ENCODE measurements at places on chromosomes 16 and 17.
A peak's percentile ranks its signal among the peaks of the same experiment; 100 is the strongest.

GRCh38 chr17:37280841-37281240, 94.9 kb upstream of the C17orf78 start:
- no peak for ATAC-seq

DNA sequence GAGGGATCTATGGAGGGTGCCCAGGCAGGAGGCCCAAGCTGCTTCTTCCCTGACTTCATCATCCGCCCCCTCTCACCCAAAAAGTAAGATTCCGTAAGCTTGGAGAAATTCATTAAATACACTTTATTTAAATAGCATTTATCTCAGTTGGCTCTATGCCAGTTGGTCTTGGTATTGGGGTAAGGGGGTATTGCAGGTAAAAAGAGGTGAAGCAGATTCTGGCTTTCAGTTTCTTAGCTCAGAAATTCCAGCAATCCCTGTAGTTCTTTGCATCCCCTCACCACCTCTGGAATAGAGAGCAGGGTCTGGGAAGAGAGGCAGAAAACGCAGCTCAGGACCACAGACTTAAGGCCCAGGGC, 750 bp upstream of the ALDOC start:
- no peak for ATAC-seq

DNA sequence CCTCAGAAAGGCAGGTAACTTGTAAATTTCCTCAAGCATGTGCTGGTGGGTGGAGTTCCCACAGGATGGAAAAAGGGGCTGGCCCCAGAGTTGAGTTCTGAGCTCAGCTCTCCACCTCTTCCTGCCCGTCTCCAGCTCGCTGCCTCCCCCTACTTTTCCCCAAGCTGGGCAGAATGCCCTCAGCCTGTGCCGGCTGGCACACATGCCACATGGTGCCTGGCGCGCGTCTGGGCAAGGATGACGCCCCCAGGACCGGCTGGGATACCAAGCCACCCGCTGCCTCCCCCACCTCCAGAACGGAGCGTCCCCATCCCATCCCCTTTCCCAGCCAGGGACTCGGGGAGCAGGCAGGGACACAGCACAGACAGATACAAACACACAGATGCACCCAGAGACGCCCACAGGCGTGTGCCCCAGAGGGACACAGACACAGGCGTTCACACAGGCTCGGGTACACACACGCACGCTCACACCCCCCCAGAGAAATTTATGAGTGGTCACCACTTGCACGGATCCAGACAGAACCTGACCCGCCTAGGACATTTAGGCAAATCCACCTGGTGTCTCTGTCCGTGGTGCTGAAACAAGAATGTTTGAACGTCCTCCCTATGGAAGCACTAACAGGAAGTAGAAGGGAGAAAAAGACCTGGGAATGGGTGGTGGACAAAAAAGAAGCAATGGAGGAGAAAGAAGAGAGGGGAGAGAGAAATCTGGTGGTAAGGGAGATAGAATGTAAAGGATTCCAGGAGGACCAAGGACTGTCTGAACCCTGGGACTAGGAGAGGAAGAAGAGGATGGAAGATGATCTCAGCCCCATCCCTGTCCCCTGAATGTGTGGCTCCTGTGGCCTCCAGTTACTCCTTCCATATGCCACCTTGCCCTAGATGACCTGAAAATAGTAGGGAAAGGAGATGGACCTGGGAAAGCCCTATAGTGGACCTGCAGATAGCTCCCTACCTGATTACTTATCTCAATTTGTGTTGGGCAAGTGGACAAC, 15.5 kb downstream of the NEUROD2 start:
- ATAC-seq = peak; percentile 55

DNA sequence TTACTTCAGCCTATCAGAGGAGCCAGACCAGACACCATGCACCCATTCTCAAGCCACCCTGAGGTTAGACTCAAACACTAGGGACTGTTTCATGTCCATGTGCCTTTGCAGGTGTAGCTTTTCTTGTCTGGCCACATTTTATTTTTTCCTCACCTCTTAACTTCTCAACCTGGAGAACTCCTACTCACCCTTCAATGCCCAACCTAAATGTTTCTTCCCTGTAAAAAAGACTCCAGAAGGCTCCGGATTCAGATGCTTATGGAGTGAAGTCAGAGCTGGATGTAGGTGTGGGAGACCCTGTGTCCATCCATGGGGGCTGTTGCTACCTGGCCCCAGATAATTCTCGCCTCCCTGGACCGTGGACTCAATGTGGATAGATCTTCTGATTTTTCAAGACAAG, 44.0 kb upstream of the NLRP1 start:
- ATAC-seq = no peak

DNA sequence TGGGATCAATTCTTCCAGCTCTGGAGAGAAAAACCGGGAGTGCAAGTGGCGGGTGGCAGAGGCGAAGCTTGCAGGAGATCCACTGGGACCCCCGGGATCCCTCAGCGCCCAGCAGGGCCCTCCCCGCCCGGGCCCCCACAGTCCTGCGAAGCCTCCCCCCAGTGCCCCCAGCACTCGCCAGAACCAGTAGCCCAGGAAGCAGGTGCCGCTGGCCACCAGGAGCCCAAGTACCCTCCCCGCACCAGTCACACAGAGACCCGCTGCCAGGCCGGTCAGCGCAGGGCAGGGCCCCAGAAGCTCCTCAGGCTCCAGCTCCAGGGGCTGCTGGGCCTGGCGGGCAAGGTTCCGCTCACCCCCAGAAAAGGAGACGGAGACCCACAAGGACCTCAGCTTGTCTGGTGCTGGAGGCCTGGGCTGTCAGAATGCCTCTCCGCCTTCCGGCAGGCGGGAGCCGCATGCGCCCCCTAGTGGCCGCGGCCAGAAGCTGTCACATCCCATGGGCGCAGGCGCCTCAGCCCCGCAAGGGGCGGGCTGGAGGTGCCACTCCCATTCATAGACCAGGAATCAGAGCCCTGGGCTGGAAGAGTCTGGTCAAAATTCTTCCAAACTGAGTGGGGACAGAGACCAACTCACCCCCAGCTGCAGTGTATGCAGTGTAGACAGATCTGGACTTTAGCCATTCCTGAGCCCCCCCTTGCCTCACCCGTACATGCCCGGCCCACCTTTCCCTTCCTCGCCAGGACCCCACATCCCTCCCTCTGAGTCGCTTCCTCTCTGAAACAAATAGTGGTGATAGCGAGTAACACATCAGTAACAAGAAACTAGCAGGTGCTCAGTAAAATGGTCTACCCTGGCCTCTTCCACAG, 1002.3 kb downstream of the KCNJ18 start:
- peak; percentile 85 for ATAC-seq
